ENCODE measurements at places on chromosomes 5 and 9.
A peak's percentile ranks its signal among the peaks of the same experiment; 100 is the strongest.

DNA sequence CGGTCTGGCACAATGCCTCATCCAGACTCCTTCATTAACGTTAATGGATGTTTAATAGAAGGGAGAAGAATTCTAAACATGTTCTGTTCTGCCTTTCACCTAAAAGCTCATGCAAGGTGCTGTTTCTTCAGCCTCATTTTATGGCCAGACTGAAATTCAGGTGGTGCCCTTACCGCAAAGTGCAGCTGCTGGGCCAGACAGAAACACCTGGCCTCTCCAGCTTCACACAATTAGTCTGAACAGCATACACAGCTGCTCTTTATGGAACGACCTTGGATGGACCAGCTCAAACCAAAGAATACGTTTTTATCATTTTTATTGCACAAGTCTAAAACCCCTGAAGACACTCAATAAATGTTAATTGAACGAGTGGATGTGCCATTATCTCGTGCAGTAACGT is 4.6 kb downstream of the SNCAIP start:
- no peak for DNase-seq

DNA sequence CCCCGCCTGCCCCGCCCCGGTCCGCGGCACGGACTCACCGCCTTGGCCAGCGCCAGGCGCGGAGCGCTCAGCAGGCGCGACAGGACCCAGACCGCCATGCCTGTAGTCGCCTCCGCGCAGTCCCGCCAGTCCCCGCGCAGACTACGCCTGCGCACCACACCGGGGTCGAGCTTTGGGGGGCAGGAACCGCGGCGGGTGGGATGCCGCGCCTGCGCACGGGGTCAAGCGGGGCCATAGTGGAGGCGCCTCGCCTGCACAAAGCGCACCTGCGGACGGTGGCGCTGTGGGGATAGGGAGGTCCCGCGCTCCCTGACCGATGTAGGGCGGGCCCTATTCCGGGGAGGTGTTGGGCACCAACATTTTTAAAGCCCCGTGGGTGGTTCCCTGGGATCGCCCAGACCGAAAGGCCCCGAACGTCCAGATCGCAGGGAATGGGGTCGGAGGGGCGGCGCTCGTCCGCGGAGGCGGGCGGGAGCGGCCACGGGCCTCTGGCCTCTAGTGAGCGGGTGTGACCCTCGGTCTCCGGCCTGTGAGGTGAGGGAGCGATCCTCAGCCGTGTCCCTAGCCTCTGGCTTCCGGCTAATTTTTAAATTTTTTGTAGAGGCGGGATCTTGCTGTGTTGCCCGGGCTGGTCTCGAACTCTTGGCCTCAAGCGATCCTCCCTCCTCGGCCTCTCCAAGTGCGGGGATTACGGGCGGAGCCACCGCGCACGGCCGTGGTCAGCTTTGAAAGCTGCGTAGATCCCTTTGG is 70.8 kb upstream of the LPCAT1 start:
- peak; percentile 86 for DNase-seq

GRCh38 chr9:127279717-127280285 is 15.2 kb downstream of the GARNL3 start:
- DNase-seq = no peak

DNA sequence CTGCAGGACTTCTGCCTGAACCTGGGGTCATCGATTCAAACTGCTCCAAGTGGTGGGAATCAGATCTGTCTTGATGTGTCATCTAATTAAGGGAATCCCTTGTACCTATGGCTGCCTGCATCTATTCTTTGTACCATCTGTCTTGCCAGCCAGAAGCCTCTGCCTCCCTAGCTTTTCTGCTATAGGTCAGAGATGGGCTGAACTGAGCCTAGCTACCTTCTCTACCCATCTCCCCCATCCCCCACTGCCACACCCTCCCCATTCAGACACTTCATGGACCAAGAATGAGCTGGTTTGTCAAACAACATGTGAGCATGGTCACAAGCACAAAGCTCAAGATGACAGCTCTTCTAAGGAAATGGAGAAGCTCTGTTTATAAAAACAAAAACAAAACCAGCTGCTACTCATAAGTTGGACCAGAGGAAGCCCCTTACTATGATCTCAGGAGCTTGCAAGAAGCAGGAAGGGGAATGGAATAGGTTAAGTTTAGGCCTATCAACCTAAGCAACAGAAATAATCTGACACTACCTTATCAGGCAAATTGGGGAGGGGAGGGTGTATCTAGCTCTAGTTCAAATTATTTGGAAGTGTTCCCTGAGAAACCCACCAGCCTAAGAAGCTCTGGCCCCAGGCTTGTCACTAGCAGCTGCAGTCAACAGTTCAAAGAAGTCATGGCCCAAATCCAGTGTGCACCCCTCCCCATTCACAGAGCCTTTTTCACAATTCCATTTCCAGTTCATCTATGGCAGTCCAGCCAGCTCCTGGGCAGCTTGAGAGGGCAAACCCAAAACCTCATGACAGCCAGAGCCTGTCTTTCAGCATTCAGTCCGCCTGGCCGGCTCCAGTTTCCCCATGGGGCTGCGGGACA is 29.9 kb downstream of the SKP1 start:
- DNase-seq = no peak

Measured in neural crest cell (in vitro differentiated cells).